ENCODE measurements at places on chromosomes 16 and 17.

DNA sequence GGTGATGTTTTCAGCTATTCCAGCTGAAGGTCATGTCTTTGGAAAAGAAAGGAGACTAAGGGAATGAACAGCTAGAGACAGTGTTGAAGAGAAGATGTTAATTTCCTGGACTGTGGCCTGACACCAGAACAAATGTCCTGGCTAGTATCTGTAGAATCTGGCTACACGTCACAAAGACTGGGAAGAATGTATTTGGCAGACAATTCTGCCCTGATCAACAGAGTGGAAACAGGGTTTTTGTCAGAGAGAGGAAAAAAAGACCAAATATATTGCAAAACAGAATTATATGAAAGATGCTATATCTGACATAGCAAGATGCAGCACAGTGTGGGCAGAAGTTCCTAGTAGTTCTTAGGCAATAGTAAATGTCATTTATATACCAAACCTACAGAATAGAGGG is 17.0 kb upstream of the ANKFN1 start:
- ATAC-seq = no peak

- no peak for ATAC-seq
Measured at GRCh38 chr17:10623737-10624338, 33.3 kb downstream of the MYH3 start.

DNA sequence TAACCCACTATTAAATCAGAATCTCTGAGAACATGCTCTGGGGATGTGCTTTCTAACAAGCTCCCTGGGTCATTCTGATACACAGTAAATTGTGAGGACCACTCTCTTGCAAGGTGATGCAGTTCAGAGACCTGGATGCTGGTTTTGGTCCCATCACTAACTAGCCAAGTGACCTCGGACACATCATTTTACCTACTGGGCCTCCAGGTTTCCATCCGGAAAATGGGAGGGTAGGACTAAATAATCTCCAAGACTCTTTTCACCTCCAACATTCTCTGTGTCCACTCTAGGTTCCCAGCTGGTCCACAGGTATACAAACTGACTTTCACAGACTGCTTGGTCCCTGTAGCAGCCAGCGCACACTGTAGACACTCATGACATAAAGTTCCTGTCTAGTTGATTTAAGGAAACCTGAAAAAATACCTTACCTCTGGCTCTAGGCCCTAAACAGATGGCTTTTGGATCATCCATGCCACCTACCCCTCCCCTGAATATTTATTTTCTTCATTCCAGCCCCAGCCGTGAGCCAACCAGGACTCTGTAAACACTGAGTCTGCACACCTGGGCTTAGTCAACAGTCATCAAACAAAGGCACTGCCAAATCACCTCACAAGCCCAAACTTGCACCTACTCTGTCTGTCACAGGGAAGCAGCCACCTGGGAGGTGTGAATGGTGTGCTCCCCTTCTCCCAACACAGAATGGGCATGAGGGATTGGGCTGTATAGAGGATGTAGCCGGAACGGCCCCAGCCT is 51.3 kb upstream of the MRPS23 start:
- no peak for ATAC-seq

DNA sequence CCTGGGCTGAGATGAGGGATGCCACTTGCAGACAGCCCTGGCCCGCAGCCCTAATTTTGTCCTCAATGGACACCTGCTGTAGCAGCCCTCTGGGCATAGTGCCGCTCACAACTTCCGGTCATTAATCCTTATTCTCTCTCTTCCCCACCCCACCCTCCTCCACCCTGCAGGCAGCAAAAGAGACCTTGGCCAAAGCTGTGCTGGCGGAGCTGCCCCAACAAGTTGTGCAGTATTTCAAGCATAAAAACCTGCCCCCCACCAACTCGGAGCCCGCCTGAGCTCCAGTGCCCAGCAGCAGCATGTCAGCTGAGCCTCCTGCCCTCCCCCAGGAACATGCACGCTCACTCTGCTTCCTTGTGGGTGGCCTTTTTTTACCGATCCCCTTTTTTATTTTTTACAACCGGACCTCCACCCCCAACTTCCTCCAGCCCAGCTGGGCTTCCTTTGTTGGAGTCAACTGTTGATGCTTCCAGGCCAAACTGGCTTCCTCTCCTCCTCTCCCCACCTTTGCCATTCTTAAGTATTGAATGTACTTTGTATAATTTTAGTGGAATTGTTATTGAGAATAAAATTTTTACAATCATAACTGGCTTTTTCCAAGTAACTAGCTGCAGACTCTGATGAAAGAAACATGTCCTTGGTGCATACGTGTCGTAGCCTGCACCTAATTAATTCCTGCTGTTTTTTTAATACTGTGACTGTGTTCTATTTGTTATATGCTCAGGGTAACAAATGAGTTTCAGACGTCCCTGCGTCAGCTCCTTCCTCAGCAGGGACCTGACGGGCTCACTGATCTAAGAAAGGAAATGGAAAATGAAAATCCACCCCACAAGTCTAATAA is 38.2 kb downstream of the PSME3IP1 start:
- no peak for ATAC-seq

GRCh38 chr16:70394853-70395252 is 44.0 kb downstream of the ST3GAL2 start:
- no peak for ATAC-seq
